AG10803 (cell line): ENCODE measurements at places on chromosomes 7 and 10.

DNA sequence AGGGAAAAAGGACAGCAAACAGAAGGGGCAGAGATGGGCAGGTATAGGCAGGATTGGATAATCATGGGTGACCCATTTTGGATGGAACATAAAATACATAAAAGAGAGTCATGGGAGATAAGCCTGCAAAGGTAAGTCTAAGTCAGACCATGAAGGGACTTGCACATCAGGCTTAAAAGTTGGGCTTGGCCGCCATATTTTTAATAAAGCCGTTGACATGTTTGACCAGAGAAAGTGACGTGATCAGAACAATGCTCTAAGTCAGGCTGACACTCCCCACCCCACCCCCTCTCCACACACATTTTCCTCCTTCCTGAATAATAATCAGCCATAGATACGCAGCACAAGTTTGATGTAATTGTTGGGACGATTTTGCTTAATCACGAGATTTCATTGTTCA lies 54.0 kb downstream of the MRPL32 start:
- DNase-seq = no peak

GRCh38 chr10:123557366-123558108 lies 108.6 kb upstream of the GPR26 start:
- DNase-seq = no peak

DNA sequence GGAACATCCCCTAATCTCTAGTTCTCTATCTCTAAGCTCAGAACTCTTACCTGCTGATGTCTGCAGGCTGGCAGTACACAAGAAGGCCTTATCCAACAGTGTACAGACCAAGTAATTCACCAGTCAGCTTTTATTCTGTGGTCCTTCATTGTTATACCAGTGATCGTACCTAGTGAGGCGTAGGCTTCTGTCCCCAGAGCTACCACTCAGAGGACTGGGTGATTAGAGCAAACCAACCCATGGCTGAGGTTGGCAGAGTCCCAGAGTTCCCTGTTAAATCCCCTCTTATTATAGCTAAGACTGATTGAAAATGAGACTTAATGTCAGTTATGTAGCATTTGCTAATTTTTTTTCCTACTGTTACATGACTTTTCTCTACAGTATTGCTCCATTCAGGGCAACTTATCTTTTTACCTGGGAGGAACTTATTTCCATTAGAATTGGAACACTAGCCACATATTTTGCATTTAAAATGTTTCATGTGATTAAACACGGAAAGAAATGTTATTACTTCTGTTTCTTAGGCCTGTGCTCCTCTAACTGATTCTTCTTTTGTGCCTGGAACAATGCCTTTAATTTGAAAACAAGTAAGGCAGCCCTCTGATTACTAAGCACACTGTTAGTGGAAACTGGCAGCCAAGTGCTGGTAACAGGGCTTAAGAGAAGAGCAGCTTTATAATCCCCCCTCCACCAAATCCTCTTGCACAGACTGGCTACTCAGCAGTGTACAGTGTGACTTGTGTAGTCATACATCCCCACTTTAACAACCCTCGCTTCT lies 127.2 kb downstream of the LRRC4 start:
- DNase-seq = no peak

DNA sequence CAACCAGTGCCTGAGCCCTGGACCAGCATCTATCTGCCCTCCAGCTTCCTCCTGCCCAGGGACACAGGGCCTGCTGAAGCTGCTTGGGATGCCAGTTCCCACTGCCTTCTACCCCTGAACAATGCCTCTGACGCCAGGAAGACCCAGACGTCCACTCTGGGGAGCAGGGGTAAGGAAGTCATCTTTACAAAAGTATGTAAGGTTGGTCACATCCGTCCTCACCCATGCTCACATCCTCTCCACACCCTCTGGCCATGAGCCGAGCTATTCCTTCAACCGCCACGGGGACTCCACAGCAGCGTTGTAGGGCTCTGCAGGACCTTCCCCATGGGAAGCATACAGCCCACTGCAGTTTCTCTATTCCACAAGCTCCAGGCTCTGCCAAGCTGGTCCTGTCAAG lies 58.5 kb downstream of the CLRN3 start:
- no peak for DNase-seq

DNA sequence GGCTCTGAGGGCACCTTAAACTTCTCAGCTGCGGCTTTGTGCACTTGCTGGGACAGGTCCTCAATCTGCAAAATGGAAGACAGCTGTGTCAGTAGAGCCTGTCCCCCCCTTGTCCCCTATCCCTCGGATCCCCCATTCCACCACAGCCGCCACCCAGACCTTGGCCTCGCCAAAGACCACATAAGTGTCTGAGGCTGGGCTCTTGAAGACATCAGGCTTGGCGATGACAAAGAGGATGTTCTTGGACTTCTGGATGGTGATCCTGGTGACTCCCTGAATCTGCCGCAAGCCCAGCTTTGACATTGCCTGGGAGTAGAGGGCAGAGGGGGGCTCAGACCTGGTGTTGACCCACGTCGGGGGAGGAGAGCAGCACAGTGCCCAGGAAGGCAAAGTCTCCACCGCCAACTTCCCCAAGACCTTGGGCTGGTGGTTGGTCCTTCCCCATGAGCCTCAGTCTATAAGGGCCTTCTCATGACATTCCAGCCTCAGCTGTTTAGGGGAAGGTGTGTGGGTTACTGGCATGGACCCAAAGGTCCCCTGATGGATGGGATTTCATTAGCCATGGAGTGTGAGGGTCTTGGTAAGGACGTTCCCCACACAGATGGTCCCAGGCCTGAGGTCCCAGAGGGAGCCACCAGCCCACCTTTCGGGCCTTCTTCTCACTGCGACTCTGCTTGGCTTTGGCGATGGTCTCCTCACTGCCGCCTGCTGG lies 7.7 kb downstream of the NACAD start:
- DNase-seq = no peak
